Muscle of leg (tissue), 16 donors: ENCODE measurements at places on chromosomes 13 and 19. TPM values are rescaled to one million over a fixed set of nuclear protein-coding genes. Genes with fewer than 3 reads are reported as not detected.

DNA sequence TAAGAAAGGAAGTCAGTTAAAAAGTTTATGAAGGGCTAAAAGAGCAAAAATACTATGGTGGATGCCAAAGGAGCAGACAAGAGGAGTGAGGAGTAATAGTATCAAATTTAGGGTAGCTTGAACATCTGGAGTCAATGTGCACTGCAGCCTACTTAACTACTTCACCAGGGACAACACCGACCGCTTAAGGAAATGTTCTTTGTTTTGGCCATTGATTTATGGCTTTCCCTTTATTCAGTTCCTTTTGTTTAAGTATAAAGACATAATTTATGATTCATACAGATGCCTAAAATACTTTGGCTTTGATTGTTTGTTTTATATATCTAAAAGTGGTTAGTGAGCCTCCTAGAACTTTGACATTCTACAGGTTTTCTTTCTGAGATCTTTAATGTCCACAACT, 276.3 kb upstream of the PRR20A start:
- no peak overlapping the region for H3K27ac ChIP-seq
- DNase-seq: peak; percentile 33
- H3K27me3 ChIP-seq: no peaks in the 10 kb centered on the region
- H3K36me3 ChIP-seq: no peaks in the 10 kb centered on the region
- no peak overlapping the region for H3K4me3 ChIP-seq
- no peaks in the 10 kb centered on the region for H3K4me1 ChIP-seq

DNA sequence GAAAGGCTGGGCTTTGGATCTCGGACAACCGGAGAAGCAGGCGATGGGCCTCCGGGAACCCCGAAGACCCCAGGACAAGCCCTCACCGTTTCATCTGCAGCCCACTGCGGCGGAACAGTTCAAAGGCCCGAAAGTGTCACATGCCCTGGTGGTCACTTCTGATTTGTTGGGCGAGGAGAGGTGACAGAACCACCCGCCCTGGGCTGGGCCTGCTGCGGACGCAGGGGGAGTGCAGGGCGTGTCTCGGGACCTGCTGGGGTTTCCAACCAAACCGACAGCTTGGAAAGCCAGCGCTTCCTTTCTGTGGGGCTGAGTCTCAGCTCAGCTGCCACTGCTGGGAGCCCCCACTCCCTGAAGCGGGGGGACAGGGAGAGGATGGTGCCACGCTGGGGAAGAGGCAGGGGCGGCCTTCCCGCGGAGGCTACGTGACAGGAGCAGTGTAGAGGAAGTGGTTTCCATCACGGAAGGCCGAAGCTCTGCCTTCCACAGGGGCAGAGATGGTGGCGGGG, 22.8 kb upstream of the ZBTB7A start:
- DNase-seq: no peak
- peaks cover 4% of the 10 kb centered on the region for H3K4me1 ChIP-seq
- peaks cover 48% of the 10 kb centered on the region for H3K36me3 ChIP-seq
- no peaks in the 10 kb centered on the region for H3K27me3 ChIP-seq
- no peak overlapping the region for H3K4me3 ChIP-seq

The SLC46A3 gene
- 1.4 TPM for total RNA-seq

The SSBP4 gene
- total RNA-seq: 77.1 TPM
